Activated CD4-positive, alpha-beta T cell treated with anti-CD3 and anti-CD28 coated beads, Interleukin-2, amount 10 ng/mL, durations not matched to agents 24 days and 14 days (primary cell): ENCODE measurements at places on chromosomes 5 and 9. TPM values are rescaled to one million over a fixed set of nuclear protein-coding genes. Genes with fewer than 3 reads are reported as not detected.
A peak's percentile ranks its signal among the peaks of the same experiment; 100 is the strongest.

GRCh38 chr9:134518004-134518606 is 123.5 kb upstream of the COL5A1 start:
- H3K36me3 ChIP-seq, result no peaks in the 10 kb centered on the region
- H3K4me3 ChIP-seq, result no peak overlapping the region
- no peak overlapping the region for H3K27ac ChIP-seq
- no peaks in the 10 kb centered on the region for H3K27me3 ChIP-seq
- no peaks in the 10 kb centered on the region for H3K4me1 ChIP-seq

GRCh38 chr5:72511774-72512592 is 4.8 kb upstream of the ZNF366 start:
- H3K36me3 ChIP-seq, result no peaks in the 10 kb centered on the region
- DNase-seq, result no peak
- H3K4me3 ChIP-seq, result no peak overlapping the region
- H3K27ac ChIP-seq, result no peak overlapping the region
- peaks cover 12% of the 10 kb centered on the region for H3K27me3 ChIP-seq

DNA sequence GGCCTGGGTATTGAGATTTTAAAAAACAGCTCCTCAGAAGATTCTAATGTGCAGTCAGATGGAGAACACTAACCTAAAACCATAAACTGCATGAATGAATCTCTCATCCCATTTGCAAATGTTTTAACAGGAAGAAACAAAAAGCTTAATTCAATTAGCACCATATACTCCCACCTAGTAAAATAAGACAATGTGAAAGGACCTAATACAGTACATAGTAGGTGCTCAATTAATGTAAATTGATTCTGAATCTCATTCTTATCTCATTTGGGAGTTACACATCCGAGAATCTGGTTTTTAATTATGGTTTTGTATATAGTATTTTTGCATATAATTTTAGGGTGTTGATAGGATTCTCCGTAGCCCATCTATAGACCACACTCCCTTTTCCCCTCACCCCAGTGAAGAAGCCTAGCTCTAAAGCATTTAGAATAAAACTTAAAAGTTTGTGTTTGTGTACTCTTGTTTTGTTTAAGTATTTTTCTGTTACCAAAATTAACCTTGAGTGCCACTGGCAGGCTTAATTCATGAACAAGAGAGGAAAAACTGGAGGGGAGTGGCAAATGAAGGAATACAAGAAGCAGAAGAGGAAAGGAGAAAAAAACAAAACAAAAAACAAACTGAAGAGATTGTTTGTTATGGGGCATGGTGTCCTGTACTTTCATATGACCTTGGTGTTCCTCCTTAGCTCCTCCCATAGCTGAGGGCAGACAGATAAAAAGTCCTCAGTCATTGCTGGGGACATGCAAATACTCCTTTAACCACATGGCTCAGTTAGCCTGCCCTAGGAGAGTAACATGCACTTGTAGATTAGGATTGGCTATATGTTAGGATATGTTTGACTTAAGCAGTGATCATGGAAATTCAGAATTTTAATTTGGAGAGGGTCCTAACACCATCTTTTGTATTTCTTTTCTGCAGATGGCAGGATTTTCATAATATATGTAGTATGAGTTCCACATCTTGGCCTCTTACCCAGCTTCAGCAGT is 1.2 kb downstream of the RNF14 start:
- peak; percentile 74 for DNase-seq
- peaks cover 40% of the 10 kb centered on the region for H3K4me1 ChIP-seq
- H3K27ac ChIP-seq, result peak overlapping the region; percentile 98
- peaks cover 24% of the 10 kb centered on the region for H3K36me3 ChIP-seq
- H3K4me3 ChIP-seq, result peak overlapping the region; percentile 89

DNA sequence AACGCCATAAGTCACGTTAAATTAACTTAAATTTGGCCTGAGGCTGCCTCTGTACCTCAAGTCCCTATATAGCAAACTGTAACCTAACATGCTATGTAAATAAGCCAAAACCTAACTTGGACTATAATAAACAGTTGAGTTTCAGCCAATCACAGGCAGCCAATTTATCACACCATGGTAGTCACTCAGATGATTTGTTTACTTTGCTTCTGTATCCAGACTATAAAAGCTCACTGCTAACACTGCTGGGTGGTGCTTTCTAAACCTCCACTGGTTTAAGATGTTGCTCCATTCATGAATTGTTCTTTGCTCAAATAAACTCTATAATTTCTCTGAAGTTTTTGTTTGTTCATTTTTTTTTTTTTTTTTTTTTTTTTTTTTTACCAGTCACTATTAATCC is 62.8 kb downstream of the TRPM3 start:
- H3K4me3 ChIP-seq, result no peak overlapping the region
- H3K4me1 ChIP-seq, result no peaks in the 10 kb centered on the region

ECSCR gene
- total RNA-seq, result 1.6 and 1.7 TPM in 2 replicates

- H3K4me1 ChIP-seq, result no peaks in the 10 kb centered on the region
- H3K27me3 ChIP-seq, result no peaks in the 10 kb centered on the region
- H3K36me3 ChIP-seq, result no peaks in the 10 kb centered on the region
- H3K27ac ChIP-seq, result no peak overlapping the region
These were observed 267.6 kb upstream of the DMRT1 start for GRCh38 chr9:573691-574410.
